ENCODE measurements at places on chromosomes 2 and 18.

DNA sequence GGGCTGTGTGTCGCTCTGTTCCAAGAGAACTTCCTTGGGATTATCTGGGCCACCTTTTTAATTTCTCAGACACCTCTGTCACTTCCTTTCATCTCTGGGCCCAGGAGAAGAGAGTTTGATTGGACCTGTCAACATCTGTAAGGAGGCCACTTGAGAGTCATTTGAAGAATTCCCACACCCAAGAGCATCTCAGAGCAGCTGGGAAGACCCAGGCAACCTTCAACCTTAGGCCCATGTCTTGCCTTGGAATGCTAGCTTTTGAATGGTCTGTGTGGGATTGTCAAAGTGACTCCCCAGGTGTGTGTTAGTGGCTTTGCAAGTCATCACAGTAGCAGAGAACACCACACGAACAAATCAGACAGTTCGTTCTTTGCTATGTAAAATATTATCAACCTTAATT lies 280.3 kb downstream of the CYRIA start:
- DNase-seq, result no peak

GRCh38 chr2:143839456-143839855 lies 680.5 kb downstream of the ZEB2 start:
- DNase-seq, result no peak

DNA sequence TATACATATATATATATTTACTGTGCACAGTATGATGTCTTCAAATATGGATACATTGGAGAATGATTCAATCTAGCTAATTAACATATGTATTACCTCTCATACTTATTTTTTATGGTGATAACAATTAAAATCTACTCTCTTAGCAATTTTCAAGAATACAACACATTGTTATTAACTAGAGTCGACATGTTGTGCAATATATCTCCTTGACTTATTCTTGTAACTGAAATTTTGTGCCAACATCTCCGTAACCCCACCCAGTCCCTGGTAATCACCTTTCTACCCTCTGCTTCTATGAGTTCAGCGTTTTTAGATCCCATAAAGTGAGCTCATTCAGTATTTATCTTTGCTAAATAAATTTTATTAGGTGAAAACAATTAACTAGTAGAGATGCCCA lies 216.4 kb upstream of the TMEM200C start:
- no peak for DNase-seq

DNA sequence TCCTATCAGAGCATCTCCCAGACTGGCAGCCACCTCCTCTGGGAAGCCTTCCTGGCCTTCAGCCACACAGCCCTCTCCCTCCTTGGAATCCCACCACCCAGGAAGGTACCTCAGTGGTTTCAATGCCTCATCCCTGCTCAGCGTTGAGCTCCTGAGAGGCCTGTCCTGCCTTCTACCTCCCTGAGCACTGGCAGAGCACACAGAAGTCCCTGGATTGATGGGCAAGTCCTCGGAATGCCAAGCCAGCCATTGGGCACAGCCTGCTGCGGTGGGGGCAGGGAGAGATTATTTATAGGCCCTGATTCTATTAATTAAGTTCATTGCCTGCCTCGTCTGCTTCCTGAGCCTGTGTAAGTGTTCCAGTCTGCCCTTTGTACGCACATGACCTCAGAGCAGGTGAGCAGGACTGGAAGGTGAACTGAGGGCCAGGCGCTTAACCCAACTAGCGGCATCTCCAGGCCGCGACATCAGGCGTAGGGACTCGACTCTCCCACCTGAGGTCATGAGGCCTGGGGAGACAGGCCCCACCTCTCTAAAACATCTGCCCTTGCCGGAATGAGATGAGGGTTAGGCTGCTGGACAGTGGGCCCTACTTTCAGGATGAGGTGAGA lies 63.4 kb downstream of the SMAD7 start:
- DNase-seq, result no peak
